Stimulated activated CD4-positive, alpha-beta T cell treated with anti-CD3 and anti-CD28 coated beads, Interleukin-1b, Interleukin-23, amount 100 ng/mL, for 1 hour (primary cell): ENCODE measurements at places on chromosomes 5 and 9.

- no peak for DNase-seq
These were observed 307.2 kb downstream of the HTR1A start for GRCh38 chr5:63655043-63655442.

GRCh38 chr9:136804509-136805206 lies 3.1 kb upstream of the RABL6 start:
- no peak for DNase-seq

- DNase-seq, result no peak
These were observed 595.0 kb downstream of the CDH12 start for GRCh38 chr5:22258139-22258538.

GRCh38 chr5:174528821-174529544 lies 195.4 kb upstream of the MSX2 start:
- no peak for DNase-seq

DNA sequence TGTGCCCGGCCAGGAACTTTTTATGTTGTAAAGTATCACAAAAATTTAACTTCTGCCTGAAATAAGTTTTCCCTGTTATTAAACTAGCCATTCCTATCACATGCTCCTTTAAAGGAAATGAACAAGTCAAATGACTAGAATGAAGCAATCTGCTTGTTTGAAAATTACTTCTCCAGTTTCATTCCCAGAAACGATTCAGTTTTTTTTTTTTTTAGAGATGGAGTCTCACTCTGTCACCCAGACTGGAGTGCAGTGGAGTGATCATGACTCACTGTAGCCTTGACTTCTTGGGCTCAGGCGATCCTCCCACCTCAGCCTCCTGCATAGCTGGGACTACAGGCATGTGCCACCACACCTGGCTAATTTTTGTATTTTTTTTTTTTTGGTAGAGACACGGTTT lies 13.3 kb upstream of the GNG10 start:
- DNase-seq, result no peak

DNA sequence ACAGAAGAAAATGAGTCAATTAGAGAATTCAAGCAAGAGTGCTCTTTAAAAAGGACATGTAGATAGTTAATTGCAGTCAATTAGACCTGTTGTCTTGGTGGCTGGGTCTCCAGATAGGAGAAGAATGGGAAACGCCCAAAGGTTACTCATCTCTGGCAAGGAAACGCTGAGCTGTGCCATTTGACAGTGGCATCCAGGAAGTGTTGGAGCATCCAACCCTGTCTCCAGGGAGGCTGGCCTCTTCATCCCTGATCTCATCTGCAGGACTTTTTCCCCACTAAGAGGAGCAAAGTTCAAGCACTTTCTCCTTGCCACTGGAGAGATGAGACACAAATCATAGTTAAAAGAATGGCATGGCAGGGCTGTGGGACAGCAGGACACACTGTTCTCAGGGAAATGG lies 111.7 kb upstream of the MSX2 start:
- no peak for DNase-seq

- no peak for DNase-seq
These were observed 219.5 kb upstream of the CDH10 start for GRCh38 chr5:24864244-24864643.
